ENCODE measurements at places on chromosomes 11 and 22.

- DNase-seq, result no peak
These were observed 84.6 kb upstream of the PHOX2A start for GRCh38 chr11:72328366-72329224.

DNA sequence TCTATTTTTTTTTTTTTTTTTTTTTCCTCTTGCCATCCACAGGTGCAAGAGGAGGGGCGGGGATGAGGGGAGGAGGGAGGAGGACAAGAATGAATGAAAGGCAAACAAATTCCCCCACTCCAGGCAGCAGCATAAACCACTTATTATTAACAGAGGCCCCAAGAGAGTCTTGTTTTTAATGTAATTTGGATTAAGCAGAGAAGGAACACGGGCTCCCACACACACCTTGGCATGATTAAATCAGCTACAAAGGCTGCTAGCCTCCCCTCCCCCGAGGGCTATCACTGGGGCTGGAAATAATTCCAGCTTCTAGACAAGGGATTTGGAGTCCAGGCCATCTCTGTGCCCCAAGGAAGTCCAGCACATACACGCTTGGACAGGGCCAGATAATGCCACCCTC is 93.4 kb upstream of the DRD2 start:
- no peak for DNase-seq

DNA sequence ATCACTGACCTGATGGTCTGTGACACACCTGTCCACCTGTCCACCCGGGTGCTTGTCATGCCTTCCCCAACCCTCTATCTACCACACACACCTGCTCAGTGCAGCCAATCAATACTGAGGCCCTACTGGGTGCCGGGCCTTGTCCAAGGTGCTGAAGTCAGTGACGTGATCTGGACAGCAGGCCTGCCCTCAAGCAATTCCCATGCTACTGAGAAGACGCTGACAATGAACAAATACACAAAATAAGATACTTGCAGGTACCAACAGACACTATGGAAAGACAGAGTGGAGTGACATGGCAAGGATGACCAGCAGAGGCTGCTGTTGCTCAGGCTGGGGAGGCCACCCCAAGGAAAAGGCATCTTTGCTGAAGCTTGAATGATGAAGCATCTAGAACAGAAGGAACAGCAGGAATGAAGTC is 21.2 kb downstream of the PLAAT3 start:
- no peak for DNase-seq

DNA sequence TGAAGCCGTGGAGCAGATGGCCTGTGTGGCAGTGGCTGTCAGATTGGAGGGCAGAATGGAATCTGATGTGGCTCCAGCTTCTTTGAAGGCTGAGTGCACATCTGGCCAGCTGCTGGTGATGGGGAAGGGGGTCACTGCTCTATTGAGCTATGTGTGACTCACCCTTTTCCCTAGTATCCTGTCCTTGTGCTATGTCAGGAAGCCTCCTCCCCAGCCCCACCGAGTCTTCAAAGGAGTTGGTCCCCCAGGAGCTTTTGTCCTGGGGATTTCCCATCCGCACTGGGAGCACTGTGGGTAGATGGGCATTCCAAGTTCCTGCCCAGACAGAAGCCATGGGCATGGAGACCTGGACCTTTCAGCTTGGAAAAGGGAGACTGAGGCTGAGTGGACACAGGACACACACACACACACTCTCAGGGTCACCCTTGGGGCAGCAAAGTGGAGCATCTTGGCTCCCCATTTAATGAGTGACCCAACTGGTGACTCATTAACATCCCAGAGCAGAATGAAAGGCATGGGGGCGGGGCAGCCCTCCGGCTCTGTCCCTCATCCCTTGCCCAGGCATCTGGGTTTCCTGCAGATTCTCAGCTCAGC is 3.3 kb downstream of the SERPINH1 start:
- no peak for DNase-seq

GRCh38 chr22:23038902-23039301 is 31.4 kb upstream of the GNAZ start:
- no peak for DNase-seq

- peak; percentile 55 for DNase-seq
These were observed 37.0 kb upstream of the FTH1 start for GRCh38 chr11:62004473-62004872.

- no peak for DNase-seq
These were observed 160.3 kb downstream of the BBOX1 start for GRCh38 chr11:27200779-27201453.

GRCh38 chr11:72040491-72041363 is 39.6 kb downstream of the NUMA1 start:
- DNase-seq, result peak; percentile 90
